ENCODE measurements at places on chromosomes 6 and 20.

GRCh38 chr6:119308048-119308570, 41.5 kb downstream of the MAN1A1 start:
- DNase-seq: no peak

GRCh38 chr20:58634059-58634458, 17.0 kb upstream of the STX16 start:
- DNase-seq: no peak

- DNase-seq: peak; percentile 3
Measured at GRCh38 chr6:70884074-70884983, 72.5 kb downstream of the B3GAT2 start.

DNA sequence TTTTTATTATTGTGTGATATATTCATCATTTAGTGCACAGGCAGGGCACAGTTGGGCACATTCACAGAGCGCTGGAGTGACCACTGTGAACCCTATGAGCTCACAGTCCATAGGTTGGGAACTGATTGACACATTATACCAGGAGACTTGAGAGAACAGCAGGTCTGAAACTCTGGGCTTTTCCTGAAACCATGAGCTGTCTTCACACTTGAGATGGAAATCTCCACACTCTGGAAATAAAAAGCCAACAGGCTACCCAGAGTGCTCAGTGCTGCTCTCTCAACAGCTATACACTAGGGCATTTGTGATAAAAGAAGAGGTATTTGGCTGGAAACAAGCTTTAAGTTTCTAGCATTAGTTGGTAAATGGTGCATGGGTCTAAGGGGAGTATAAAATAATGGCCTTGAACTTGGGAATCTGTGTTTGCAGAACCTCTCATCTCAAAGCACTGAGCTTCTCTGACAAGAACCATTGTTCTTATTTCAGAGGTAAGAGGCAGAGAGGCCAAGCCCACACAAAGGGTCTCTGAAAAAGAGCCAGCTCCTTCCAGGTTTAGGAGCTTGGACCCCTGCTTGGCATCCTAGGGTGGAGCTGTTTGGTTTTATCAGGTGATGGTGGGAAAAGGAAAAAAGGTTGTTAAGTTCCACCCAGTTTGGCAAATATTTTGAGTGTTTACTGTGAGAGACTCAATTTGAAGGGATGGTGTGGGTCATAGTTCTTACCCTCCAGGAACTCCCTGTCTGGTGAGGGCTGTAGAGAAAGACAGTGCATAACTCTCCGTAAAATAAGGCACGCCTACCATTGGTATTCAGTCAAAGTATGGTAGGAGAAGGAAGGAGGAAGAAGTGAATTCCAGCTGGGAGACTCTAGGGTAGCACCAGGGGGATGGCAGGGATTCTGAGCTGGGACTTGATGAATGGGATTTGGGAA, 14.5 kb downstream of the CHMP4B start:
- no peak for DNase-seq

DNA sequence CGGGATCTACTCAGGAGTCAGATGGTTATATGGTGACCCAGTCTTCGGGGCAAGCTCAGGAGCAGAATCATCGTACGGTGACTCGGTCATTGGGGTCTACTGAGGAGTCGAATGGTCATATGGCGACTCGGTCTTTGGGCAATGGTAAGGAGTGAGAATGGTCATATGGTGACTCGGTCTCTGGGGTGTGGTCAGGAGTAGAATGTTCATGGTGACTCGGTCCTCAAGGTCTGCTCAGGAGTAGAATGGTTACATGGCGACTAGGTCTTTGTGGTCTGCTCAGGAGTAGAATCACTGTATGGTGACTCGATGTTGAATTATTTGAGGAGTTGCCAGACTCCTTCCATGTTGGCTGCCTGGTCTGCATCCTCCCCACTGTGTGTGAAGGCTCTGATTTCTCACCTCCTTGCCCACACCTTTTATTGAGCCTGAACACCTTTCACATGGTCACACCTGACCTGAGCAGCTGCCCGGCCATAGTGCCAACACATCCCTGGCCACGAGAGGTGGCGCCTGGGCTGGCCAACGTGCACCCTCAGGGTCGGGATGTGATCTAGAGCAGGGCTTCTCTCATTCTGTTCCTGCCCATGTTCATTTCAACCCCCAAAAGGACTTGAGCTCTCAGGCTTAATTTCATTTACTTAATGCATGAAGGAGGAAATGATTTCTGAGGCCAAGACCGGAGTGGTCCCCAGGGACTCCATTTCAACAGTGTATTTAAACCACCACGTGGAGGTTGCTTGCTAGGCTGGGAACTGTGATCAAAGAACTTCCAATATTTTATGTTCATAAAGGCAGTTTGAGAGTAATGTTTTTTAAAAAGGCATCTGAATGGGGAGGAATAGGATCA, 119.5 kb downstream of the PHACTR3 start:
- no peak for DNase-seq

- peak; percentile 64 for DNase-seq
Measured at GRCh38 chr20:38805502-38805957, at the start of gene PPP1R16B. Gene PPP1R16B (plus strand): TSS chr20:38805697. CDS start chr20:38835926, 30,229 bp downstream.

GRCh38 chr6:109458774-109459531, 3.4 kb upstream of the MICAL1 start:
- DNase-seq: no peak

- no peak for DNase-seq
Measured at GRCh38 chr6:16396497-16397319, 158.3 kb downstream of the GMPR start.

- no peak for DNase-seq
Measured at GRCh38 chr20:2760297-2760951, 40.0 kb downstream of the CPXM1 start.

DNA sequence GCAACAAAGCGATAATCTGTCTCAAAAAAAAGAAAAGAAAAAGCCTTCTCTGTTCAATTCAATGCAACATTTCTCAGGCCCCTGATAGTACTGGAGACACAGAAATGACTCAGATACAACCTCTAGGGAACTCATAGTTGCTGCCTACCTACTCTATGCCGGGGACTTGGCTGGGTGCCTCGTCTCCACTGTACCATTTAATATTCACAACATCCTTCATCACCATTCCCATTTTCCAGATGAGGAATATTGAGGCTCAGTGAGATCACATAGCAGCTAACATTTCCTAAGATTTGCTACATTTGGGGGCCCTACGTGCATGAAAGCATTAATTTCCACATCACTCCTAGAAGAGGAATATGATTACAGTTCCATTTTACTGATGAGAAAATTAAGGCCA, 7.5 kb downstream of the NOL4L start:
- DNase-seq: no peak

GRCh38 chr6:35496036-35496840, 641 bp downstream of the TEAD3 start:
- DNase-seq: no peak

DNA sequence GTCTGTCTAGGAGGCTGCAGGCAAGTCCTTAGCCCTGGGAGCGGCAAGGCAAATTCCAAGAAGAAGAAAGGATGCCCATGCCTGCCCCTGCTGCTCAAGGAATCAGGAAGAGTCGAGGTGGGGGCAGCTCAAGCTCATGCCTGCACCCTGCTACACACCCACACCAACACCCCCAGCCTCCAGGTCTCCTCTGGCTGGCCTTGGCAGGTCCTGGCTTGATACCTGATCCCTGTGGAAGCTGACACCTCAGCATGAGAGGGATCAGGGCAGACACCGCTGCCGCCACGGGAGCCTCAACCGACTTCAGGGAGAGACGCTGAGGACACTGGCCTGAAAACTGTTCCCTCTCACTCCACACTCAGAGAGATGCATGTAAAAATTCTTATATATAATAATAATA, 35.5 kb upstream of the MAFB start:
- no peak for DNase-seq

- no peak for DNase-seq
Measured at GRCh38 chr6:142863981-142864380, 81.0 kb downstream of the HIVEP2 start.

GRCh38 chr6:130000526-130001421, 17.6 kb upstream of the L3MBTL3 start:
- DNase-seq: no peak

- DNase-seq: no peak
Measured at GRCh38 chr20:44038681-44039123, 124.0 kb downstream of the TOX2 start.

GRCh38 chr6:24391756-24392405, 10.9 kb upstream of the MRS2 start:
- no peak for DNase-seq

DNA sequence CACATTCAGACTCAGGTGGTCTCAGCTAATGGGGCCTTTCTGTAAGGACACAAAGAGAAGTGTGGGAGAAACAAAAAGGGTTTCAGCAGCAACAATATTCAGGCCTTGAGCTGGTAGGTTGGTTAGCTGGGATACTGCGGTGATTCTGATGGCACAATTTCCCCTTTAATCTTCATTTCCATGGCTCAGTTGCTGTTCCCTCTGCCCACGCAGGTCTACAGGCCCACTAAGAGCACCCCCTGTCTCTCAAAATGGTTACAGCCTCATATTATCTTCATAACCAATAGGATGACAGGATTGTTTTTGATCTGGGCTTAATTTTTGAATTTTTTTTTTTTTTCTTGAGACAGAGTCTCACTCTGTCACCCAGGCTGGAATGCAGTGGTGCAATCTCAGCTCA, 48.9 kb downstream of the MYB start:
- DNase-seq: no peak

DNA sequence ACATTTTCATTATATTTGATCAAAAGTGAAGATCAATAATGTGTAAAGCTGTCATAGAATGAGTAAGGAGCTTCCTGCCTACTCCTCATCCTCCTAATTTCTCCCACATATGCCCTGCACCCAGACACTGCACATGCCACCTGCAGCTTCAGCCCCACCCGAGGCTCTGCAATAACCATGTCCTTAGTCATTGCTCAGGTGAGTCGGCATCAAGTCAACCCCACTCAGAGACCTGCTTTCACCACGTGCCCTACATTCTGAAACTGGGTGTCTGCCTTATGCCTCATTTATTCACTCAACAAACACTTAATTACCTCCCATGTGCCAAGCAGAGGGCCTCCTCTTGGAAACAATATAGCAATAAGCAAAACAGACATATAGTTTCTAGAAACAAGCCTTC, 15.4 kb upstream of the TNFAIP3 start:
- no peak for DNase-seq

DNA sequence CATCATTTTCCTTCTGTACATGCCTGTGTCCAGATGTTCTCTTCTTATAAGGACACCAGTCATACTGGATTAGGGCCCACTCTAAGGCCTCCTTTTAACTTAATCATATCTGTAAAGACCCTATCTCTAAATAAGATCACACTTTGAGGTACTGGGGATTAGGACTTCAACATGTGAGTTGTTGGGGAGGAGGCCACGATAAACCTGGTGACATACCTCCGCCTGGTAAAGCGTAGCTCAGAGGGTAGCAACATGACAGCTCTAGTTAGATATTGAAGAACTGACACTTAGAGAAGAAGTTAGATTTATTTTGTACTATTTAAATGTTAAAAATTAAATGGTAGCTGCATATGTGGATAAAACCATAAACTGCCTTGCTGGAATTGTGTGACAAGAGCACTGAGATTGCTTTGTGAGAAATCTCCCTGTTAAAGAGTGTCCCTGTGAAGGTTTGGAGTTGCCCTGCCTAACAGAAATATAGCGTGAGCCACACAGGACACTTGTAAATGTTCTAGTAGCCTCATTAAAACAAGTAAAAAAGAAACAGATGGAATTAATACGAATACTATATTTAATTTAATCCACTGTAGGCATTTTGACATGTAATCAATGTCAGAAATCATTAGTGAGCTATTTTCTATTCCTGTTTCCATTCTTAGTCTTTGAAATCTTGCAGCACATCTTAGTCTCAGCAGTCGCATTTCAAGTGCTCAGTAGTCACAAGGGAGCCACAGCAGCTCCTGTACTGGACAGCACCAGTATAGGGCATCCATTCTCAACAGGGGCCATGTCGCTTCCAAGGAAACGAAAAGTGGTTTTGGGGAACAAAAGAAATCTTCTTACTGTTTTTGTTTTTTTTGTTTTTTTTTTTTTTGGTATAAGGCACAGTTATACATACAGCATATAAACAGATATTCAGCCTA, 13.4 kb downstream of the PLCB1 start:
- no peak for DNase-seq

DNA sequence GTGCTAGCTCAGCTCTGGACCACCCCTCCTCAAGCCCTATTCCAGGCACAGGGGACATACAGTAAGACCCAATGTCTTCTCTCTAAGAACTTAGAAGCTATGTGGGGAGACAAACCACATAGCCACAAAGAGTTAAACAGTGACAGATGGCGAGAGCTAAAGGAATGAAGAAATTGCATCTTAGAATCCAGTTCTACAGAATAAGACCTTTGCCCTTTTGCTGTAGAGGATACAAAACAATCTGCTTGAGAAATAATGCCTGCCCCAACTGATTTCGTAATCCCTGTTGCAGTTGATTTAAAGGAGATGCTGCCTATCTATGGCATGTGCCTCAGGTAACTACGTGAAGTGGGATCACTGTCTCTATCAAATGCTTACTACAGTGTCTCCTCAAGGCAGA, 31.2 kb downstream of the TNFRSF21 start:
- DNase-seq: no peak

DNA sequence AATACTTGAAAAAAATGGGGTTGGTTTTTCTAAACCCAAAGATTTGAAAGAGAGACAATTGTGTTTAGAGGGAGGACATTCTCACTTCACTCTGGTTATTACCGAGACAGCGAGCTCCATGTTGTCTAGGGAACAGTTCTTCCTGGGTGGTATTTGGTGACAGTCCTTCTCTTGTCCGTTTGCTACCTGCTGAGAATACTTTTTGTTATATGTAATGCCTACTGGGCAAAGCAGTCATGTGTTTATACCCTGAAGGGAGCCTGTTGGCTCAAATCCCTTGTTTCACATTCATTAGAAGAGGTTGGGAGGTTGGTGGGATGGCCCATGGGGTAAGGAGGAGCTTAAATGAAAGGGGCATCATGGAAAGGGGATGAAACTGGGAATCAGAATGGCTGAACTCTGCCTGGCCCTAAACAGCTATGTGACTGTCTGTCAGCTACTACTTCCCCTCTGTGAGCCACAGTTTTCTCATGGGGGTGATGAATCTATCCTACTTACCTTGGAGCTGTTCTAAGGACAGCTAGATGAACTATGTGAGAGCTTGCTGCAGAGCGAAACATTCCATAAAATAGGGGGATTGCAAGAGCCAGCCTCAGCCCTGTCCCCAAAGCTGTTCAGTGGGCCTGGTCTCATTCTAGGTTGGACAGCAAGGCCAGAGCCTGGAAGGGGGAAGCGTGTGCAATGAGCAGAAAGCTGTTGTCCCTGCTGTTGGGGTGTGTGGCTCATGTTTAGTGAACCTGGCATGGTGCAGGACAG, 43.5 kb downstream of the FNDC1 start:
- no peak for DNase-seq

DNA sequence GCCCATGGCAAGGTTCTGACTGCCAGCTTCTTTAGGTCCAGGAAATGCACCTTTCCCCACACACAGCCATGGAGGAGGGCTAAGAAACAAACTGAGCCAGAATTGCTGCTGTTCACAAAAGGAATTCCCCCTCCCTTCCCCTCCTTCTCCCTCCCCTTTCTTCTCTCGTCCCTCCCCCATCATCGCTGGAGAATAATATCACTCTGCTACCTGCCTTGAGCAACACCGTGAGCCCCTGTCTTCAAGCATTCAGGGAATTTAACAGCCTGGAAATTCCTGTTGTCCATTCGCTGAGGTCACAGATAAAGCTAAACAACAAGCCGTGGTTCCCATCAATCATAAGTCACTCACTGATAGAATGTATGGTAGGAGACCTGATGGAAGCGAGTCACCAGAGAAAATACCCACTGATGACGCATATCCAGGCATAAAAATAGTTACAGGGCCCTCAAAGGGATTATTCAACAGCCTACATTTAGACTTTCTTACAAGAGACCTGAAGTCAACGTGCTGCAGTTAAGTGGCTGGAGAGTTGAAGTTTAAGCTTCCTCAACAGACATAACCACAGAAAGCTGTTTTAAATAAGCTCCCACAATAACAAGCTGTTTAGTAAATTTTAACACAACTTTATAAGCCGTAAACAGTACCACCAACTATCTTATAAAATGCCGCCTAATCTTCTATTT, 59.7 kb downstream of the HIVEP2 start:
- no peak for DNase-seq

Measured in stimulated activated CD8-positive, alpha-beta memory T cell treated with anti-CD3 and anti-CD28 coated beads, Interleukin-15, amount 100 ng/mL, for 24 hours (primary cell).